ENCODE measurements at places on chromosomes 13 and 19.

- no peak for DNase-seq
These were observed 497.0 kb downstream of the FOXO1 start for GRCh38 chr13:40169476-40169875.

GRCh38 chr19:40610396-40611064 is 9.4 kb downstream of the LTBP4 start:
- peak; percentile 81 for DNase-seq

GRCh38 chr19:29855741-29856500 is 44.1 kb downstream of the CCNE1 start:
- no peak for DNase-seq

- DNase-seq, result no peak
These were observed 1.5 kb downstream of the CERS1 start for GRCh38 chr19:18894254-18895037.

DNA sequence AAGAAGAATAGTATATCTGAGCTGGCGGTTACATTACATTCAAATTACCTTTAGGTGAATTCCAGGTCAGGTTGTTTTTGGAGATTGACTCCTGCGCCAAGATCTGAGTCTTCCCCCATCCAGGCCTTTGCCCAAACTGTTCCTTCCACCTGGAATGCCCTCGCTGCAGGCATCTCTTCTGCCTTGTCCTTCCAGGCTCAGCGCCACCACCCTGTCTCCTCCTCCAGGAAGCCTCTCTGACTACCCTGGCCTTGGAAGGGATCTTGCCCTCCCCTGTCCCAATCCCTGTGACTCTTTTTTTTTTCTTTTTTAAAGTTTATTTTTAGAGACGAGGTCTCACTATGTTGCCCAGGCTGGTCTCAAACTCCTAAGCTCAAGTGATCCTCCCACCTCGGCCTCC is 1.7 kb upstream of the HOMER3 start:
- no peak for DNase-seq

GRCh38 chr13:48138270-48138669 is 43.4 kb upstream of the MED4 start:
- DNase-seq, result no peak

- no peak for DNase-seq
These were observed 205.4 kb downstream of the PDS5B start for GRCh38 chr13:32791545-32792172.

GRCh38 chr19:45451131-45451849 is 16.5 kb upstream of the FOSB start:
- DNase-seq, result peak; percentile 73

DNA sequence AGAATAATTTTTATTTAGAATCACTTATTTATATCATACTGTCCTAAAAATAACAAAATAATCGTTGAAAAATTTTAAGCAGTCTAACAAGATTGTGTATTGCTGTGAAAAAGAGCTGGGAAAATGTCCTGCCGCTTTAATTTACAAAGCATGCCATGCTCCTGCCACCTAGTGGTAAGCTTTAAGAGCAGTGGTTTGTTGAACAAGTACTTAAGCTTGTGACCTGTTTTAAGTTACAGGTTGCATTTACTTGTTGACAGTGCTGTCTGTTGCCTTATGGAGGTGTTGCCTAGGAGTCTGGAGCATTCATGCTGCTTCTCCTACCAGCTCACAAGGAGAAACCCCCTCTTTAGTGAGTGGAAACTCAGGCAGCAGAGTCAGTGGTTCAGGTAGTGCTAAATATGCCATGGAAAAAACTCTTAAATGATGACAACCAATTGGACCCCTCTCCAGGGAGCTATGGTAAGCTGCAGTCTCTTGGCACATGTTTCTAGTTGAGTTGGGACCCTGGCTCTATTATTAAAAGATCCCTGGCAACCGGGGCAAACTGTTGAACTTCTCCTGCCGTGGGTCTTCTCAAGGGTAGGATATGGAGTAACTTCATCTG is 68.4 kb downstream of the SPATA13 start:
- DNase-seq, result peak; percentile 54

- no peak for DNase-seq
These were observed 721.0 kb downstream of the PCDH9 start for GRCh38 chr13:66509175-66509574.

DNA sequence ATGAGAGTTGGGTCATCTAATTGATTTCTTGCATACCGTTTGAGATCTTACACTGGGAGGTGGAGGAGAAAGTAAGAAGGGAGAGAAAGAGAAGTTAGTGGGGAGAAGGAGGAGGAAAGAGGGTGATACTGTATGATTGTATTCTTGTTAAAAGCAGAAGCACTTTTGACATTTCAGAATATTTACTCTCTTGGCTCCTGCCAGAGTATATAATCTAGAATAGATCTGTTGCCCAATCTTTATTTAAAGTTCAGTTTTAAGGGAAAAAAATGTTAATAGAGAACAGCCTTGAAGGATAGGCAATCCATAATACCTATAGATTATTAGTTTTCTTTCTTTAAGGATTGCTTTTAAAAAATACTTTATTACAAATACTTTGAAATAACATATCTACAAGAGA is 41.5 kb downstream of the PDS5B start:
- DNase-seq, result no peak

GRCh38 chr13:99227331-99227900 is 26.8 kb downstream of the UBAC2 start:
- DNase-seq, result no peak

GRCh38 chr13:41985788-41986508 is 25.0 kb upstream of the VWA8 start:
- no peak for DNase-seq

DNA sequence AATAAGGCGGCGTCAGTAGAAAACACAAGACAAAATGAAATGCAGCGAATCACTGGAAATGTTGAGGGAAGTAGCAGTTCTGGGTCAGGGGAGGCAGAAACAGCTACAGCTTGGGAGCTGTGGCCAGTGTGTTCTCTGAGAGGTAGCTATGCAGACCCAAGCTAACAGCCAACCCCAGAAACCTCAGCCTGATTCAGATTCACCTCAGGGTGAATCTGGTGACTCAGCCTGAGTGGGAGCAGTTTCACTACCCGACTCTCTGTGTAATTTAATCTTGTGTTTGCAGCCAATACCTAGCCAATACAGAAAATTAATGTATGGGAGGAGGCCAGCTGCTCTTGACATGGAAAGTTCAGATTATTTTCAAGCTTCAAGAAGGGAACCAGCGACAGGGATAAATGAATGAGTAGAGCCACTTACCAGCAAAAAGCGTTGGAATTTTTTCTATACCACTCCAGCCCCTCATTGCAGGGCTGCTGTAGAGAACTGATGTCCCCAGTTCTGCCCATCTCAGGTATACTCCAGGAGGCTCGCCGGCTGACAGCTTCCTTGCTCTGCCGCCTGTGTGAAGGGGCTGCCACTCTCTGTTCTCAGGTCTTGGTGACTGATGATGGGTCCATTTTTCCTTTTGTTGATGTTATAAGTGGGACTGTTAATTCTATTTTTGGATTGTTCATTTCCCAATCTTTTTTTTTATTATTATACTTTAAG is 8.9 kb downstream of the IGFL3 start:
- no peak for DNase-seq

DNA sequence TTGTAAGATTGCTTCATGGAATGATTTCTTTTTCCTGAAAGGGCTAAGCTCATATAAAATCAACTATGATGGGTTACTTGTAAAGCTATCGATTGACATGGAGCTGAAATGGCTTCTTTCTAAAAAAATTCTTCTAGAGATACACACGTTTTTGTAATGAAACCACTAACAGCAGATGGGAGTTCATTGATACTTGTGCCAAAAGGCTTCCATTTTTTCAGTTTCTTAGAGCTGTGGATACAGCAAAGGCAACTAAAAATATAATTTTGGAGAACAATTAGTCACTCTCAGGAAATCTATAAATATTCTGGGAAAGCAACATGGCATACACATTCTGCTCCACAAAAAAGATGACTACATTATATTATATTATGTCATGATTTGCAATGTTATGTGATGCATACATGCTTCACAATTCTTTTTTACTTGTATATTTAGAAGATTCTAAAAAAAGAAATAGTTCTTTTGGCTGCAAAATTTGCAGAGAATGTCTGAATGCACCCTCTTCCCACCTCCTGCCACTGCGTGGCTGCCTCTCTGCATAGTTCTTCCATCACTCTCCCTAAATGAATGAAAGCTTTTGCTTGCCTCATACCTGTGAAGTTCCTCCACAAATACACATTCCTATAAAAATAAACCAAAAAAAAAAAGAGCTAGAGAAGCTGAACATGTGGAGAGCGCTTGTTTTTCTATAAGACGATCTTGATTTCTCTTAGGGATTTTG is 802.5 kb downstream of the EFNB2 start:
- no peak for DNase-seq

- DNase-seq, result no peak
These were observed 1.1 kb downstream of the VSTM2B start for GRCh38 chr19:29526730-29527499.

- no peak for DNase-seq
These were observed 10.5 kb downstream of the XRCC1 start for GRCh38 chr19:43564800-43565199.

DNA sequence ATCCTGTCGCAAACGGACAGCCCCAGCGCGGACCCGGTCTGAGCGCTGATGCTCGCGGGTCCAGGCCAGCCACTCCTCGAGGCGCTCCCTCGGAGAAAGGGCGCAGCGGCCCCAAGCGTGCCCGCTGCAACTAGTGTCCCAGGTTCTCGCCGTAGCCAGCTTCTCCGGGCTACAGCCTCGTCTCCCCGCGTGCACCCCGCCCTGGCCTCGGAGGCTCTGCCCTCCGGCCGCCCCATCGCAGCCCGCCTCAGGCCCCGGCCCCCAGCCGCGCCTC is 487 bp downstream of the FLT1 start:
- DNase-seq, result no peak

GRCh38 chr13:59865398-59865797 is 298.3 kb downstream of the DIAPH3 start:
- no peak for DNase-seq

GRCh38 chr13:27147530-27148170 is 24.0 kb downstream of the USP12 start:
- no peak for DNase-seq

DNA sequence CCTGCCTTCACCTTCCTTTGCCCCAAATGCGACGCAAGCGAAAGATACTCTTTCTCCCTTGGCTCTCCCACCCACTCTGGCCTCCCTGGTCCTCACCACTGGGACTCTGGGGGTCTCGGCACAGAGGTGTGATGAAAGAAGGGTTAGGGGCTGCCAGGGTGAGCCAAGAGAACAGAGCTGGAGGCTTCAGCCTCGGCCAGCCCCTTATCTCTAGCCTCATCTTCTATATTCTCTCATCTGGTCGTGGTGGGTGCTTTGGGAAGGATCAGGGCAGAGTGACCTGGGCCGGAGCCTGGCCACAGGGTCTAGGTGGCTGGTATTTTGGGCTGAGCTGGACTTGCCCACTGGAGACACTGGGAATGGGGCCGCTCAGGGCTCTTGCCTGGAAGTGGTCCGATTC is 71.1 kb upstream of the KCTD15 start:
- no peak for DNase-seq

DNA sequence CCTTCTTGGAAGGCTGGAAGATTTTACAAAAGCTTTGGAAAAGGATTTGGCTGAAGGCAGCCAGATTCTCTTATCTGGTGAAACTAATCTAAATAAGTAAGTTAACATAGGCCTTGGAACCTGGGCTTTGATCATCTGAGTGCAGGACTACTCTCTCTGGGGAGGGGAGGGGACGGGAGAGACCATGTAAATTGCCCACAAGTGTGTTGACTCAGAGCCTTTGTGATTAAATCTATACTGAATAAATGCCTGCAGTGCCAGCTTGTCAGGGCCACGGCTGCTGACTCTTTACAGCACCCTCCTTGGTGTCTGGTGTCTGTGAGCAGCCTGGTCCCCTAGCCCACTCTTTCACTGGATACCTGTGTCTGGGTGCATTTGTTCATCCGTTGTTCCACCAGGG is 251.4 kb downstream of the ITGBL1 start:
- DNase-seq, result no peak

DNA sequence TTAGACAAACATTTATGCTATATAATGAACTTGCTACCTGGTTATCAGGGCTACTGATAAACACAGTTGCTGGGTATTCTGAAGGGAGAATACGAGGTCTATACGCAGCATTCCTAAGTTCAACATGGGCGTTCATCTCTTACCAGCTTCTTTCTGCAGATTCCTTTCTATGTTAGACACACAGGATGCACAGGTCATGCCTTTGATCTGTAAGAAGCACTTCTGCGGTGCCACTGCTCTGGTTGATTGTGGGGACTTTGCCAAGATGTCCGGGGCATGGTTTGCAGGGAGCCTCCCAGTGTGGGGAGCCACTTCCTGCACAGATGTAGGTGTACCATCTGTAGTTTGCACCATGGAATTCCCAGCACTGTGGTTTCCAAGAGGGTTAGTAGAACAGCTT is 40.9 kb downstream of the ATP7B start:
- DNase-seq, result peak; percentile 14

- no peak for DNase-seq
These were observed 365.8 kb downstream of the MTUS2 start for GRCh38 chr13:29185926-29186325.

DNA sequence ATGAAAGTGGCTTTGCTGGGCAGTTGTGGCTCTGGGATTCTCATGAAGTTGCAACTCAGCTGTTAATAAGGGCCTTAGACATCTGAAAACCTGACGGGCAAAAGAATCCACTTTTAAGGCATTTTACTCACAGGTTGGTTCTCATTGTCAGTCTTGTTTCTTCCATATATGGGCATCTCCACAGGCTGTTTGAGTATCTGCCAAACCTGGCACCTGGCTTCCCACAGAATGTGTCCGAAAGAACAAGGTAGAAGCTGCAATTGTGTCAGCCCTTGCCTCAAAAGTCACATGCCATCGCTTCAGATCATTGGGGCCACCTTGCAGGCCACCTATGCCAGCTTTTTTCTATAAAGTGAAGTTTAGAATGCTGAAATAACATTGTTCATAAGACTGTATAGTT is 102.4 kb downstream of the KCTD12 start:
- DNase-seq, result no peak

DNA sequence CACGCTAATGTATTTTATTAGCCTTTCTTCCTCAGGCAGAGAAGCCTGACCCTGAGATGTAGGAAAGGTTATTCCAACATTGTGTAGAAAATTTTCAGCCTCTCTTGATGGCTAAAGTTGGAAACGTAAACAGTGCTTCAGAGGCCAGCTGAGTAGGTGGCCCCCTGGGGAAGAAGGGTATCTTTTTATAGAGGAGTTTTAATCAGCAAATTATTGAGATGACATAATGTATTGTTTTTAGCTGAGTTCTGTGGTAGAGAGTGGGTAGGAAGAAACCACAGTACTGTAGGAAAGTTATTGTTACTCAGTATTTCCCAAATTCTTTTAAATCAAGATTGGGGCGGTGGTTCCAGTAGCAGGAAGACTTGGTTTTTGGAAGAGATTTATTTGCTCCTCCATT is 268.8 kb downstream of the DLEU7 start:
- no peak for DNase-seq

- DNase-seq, result no peak
These were observed 90.4 kb downstream of the TBC1D4 start for GRCh38 chr13:75391432-75392100.

DNA sequence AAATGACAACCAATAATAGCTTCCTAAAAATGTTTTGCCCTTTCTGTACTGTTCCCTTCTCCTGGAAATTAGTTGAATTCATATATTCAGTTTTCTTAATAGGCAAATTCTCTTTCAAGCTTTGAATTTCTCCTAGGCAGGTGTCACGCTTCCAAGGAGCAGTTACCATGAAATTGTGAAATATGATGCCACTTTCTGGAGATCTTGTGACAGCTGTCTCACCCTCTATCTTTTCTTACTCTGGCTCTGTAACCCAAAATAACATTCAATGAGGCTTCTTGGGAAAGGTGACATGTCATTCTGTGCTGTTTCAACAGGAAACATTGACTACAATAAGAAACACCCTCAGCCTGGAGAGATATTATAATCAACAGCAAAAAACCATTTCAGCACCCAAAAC is 80.3 kb upstream of the MRI1 start:
- DNase-seq, result no peak
